ENCODE measurements at places on chromosomes 1 and 21.

- DNase-seq, result no peak
Observed at GRCh38 chr1:215292932-215293331, 210.4 kb downstream of the KCNK2 start.

DNA sequence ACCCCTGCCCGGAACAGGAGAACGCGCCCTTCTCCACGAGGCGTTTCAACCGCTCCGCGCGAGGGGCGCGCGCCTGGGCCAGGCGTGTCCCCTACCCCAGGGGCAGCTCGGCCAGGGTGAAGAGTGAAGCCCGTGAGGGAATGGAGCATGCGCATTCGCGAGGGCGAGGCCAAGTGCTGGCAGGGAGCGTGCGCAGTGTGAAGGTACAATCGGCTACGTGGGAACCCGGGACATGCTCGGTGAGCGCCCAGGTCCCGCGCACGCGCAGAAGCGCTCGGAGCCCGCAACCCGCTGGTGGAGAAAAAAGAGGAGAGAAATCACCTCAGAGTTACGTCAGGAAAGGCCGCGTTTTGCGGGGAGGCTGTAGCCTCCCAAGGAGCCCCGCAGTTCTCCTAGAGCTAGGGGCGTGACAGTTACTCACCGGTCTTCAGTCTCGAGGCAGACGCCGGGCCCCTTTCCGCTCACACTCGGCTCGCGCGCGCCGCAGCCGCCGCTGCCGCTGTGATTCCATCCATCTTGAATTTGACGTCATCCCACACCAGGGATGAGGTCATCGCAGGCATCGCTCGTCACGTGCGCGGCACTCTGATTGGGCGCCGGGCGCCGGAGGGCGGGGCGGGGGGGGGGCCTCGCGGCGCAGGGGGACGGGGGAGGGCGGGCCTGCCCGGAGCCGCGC is at the start of gene ZBTB21:
Gene ZBTB21, minus strand, starts transcription at position 530 of the 676 bp plus-strand sequence. CDS start 16,265 bp downstream, outside the sequence.
- peak; percentile 98 for DNase-seq

DNA sequence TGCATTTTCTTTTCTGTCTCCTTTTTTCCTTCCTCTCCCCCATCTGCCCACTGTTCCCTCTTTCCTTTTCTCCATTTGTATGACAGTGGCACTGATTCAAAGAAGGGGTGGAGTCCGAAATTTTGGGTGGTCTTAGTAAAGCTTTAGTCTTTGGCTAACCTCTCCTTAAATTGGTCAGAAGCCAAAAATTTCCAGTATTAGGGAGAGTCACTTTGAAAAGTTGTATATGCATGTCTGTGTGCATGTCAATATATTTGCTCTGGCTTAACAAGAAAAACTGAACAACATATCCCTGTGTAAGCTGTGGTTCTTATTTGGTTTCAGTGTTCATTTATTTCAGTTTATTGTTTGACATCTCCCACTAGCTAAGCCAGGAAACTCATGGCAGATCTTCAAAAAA is 314.8 kb upstream of the CXADR start:
- no peak for DNase-seq

- no peak for DNase-seq
Observed at GRCh38 chr1:112388436-112388835, 7.6 kb upstream of the CTTNBP2NL start.

- no peak for DNase-seq
Observed at GRCh38 chr1:116262207-116262994, 110.6 kb upstream of the ATP1A1 start.
